ENCODE measurements at places on chromosomes 4 and X.

DNA sequence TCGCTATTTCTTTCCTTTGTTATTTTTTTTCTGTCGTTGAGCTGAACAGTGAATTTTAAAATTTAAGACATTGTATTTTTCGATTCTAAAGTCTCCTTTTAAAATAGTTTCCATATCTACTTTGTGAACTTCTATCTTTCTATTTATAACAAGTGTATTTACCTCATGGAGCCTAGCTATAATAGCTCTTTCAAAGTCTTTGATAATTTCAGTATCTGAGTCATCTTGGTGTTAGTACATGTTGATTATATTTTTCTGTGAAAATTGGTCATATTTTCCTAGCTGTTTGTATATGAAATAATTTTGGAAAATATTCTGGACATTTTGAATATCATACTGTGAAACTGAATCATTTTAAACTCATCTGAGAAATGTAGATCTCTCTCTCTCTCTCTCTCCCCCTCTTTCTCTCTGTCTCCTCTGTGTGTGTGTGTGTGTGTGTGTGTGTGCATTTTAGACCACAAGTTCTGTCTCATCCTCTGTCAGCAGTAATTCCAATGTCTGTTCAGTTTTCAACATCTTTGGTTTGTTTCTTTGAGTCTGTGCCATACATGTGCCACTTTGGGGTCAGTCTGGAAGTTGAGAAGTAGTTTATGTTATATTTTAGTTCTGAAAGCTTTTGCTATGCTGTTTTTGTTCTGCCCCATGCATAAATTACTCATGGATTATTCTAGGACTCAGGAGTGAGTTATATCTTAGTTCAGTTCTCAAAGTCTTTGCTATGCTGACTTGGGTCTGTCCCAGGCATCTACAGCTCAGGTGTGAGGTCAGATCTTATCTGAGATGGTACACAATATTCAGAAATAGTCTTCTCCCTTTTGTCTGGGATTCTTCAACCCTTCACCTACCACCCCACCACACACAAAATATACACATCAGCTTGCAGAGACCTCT lies 366.4 kb upstream of the CASK start:
- DNase-seq, result no peak

GRCh38 chr4:168119890-168120289 lies 27.6 kb downstream of the ANXA10 start:
- no peak for DNase-seq

GRCh38 chr4:151184523-151185458 lies 85.4 kb downstream of the RPS3A start:
- no peak for DNase-seq

DNA sequence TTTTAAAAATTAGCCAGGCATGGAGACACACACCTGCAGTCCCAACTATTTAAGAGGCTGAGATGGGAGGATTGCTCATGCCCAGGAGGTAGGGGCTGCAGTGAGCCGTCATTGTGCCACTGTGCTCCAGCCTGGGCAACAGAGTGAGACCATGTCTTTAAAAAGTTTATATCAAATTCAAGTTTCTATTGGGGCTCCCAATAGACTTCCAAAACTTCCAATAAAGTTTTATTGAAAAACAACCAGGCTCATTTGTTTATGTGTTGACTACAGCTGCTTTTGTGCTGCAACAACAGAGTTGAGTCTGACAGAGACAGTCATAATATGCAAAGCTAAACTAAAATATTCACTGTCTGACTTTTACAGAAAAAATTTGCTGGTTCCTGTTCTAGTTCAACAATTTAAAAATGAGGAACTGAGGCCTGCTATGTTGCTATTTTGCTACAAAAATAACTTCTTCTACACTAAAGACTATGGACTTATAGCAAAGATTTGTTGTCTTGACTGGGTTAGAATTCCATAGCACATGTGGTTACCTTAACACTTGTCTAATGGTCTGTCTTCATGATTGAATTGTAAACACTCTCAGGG lies 63.3 kb upstream of the RELL1 start:
- no peak for DNase-seq

- DNase-seq, result no peak
Observed at GRCh38 chr4:124132161-124132560, 580.4 kb downstream of the ANKRD50 start.

All from stimulated activated CD4-positive, alpha-beta T cell treated with anti-CD3 and anti-CD28 coated beads, TNF-alpha, amount 100 ng/mL, for 24 hours (primary cell).